COR-L47 (cell line): ENCODE measurements at places on chromosomes 5 and 9.
A peak's percentile ranks its signal among the peaks of the same experiment; 100 is the strongest.

DNA sequence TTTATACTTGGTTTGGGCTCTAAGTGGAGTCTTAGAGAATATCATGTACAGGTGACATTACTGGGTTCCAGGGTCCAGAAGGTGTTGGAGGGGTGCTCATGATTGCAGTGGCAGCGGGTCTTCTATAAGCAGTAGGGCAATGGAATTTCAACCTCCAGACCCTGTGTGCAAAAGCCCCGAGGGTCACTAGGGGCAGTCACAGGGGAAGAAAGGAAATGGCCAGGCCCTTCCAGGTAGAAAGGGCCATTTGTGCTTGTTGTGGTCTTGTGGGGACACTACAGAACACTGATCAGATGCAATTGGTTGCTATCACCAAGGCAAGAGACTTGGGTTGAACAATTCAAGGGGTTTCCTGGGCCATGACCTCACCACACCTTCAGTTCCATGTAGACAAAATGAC is 283.4 kb downstream of the GADD45G start:
- no peak for DNase-seq

- no peak for DNase-seq
Observed at GRCh38 chr5:143010351-143010750, 240.2 kb downstream of the ARHGAP26 start.

DNA sequence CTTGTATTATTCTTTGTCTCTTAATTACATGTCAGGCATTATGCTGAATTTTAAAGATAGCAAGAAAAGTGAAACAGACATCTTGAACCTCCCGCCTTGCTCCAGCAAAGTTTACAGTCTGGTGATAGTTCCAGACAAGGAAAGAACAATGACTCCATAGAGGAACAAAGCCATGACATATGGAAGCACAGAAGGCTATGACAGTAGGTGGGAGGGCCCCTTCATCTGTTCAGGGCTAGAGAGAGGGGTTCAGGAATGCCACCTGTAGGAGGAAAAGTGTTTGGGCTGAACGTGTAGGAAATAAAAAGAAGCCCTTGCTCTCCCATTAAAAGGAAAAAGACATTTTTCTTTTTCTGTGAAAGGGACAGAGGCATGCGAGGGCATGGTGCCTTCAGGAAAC is 315.6 kb downstream of the TRIM32 start:
- no peak for DNase-seq

DNA sequence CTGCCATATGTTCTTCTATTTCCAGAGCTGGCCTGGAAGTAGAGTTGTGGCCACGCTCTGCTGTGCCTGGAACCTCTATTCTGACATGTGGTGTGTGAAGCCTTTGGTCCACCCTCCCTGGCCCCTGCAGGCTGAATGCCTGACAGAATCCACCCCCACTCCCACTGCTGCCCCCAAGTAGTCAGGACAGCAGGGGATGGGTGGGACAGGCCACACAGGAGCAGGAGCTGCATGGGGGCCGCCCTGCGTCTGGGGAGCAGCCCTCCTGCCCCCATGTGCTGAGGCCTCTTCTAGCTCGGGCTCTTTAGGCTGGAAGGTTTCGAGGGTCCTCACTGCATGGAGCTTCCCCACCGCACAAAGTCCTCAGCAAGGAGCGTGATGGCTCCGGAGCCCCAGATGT is 32.6 kb upstream of the IRX4 start:
- DNase-seq: no peak

DNA sequence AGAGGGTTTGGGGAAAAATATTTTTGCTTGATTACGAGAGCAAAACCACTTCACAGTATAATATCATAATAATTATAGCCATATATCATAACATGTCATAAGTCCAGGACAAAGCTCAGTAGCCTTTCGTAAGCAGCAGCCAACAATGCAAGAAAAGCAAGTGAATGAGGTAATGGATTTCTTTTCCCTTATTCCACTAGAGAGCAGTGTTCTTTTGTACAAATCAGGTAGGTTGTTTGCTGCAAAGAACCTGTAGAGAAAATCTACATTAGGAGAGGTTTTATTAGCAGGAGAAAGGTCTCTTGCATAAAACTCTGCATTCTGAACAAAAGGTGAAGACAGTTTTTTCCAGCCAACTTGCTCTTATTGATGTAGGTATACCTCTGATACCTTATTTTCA is 1033.4 kb downstream of the TLE4 start:
- DNase-seq: peak; percentile 20

GRCh38 chr5:39547553-39548154 is 122.9 kb upstream of the DAB2 start:
- DNase-seq: no peak
